ENCODE measurements at places on chromosomes 5 and 9.

- no peak for DNase-seq
These were observed 24.3 kb upstream of the PTGES start for GRCh38 chr9:129776938-129777768.

DNA sequence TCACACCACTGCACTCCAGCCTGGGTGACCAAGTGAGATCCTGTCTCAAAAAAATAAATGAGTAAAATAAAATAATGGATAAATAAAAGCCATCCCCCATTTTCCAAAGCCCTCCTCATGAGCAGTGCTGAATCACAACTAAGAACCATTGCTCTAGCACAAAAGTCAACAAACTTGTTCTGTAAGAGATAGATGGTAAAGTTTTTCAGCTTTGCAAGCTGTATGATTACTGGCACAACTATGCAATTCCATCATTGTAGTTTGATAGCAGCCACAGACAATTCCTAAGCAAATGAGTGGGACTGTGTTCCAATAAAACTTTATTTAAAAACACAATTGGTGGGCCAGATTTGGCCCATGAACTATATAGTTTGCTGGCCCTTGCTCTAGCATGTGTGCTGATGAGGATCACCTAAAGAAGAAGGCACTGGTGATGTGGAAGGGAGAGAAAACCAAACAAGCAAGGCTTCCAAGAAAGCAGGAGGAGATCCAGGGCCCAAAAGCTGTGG is 64.6 kb downstream of the NEURL1B start:
- DNase-seq, result no peak

DNA sequence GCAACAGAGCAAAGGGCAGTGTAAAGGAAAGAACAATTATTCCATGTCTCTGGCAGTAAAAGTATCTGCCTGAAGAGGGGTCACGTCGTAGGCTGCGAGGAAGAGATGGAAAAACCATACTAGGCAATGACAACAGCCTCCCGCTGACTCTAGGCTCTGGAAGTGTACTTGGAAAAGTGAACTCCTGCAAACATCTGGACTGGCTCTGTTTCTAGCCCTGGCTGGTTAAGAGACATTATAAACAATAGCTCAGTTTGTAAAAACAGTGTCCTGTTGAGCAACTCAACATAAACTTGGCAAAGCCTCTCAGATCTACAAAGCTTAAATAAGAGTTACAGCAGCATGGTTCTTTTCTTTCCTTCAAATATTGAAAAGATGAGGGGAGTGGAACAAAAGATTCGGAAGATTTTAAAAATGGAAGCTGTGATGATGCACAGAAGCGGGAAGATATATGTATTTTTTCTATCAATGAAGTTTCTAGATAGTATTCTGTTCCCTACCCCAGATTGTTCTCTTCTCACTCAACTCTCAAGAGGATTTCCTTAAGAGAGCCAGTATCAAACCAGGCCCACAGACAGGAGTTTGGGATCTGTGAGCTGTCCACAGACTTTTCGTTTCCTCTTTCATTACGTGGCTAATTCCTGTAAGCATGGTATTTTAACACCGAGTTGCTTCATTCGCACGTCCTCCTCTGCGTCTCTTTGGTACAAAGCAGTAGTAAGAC is 79.4 kb downstream of the SPTLC1 start:
- no peak for DNase-seq

DNA sequence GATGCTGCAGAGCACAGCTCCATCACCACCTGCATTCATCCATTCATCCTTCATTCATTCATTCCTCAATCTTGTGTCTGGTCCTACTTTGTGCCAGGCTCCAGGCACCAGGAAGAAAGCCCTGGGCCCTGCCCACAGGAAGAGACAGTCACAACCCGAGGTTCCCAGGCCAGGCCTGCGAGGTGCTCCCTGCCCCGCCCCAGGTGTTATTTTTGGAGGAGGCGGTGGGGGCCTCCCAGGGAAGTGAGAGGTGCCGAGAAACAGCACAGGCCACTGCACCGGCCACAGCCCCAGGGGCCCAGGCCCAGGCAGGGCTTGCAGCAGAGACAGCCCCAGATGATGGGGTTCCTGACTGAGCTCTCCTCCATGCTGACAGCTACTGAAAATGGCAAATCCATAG is 33.4 kb downstream of the VAV2 start:
- no peak for DNase-seq

GRCh38 chr5:67263656-67264408 is 67.2 kb upstream of the CD180 start:
- no peak for DNase-seq

DNA sequence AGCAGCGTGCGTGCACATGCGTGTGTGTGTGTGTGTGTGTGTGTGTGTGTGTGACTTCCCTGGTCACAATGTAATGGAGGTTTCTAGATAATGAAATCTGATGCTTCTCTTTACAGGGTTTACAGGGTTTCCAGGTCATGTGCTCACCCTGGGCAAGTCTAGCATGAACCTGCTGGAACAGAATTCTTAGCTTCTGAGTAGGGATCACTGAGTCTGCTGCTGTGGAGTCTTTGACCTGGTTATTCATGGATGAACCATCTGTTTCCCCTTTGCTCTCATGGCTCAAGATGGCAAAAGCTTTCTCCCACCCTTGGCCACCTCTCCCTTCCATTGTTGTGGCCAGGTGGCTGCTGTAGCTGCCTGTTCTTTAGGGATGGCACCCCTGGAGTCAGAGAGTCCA is 111.6 kb upstream of the SHB start:
- no peak for DNase-seq

- DNase-seq, result no peak
These were observed 83.8 kb downstream of the ANKRD31 start for GRCh38 chr5:75152860-75153259.

DNA sequence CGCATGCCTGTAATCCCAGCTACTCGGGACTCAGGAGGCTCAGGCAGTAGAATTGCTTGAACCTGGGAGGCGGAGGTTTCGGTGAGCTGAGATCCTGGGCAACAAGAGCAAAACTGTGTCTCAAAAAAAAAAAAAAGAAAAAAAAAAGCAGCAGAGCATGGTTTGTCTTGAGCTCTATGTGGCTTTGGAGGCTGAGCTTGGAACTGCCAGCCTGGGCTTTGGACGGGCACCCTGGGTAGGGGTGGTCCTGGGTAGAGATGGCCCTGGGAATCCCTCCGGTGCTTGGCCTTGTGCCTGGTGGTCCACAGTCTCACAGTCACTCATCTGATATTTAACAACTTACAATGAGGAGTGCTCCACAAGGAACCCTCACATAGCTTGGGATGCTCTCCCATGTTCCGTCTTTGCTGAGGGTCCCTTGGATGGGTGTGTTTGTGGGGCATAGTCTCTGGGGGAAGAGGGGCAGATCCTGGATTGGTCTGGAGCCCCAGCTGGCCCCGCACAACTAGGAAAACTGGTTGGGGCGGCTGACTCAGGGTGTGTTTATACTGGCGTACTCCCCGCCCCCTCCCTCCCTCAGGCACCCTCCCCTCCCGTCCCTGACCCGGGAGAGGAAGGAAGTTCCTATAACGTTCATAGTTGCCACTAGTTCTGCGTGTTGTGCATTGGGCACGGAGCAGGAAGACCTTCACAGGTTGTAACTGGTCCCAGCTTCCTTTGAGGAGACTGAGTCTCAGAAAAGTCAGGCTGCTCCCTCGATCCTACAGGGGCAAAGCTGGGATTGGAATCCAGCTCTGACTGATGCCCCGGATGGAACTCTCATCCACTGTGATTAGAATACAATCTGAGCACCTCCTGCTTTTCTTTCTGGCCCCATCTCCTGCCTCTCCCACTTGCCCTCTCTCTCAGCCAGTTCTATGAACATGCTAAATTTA is 11.2 kb downstream of the IER5L start:
- no peak for DNase-seq

- no peak for DNase-seq
These were observed 265.2 kb upstream of the RASA1 start for GRCh38 chr5:87002485-87002884.

DNA sequence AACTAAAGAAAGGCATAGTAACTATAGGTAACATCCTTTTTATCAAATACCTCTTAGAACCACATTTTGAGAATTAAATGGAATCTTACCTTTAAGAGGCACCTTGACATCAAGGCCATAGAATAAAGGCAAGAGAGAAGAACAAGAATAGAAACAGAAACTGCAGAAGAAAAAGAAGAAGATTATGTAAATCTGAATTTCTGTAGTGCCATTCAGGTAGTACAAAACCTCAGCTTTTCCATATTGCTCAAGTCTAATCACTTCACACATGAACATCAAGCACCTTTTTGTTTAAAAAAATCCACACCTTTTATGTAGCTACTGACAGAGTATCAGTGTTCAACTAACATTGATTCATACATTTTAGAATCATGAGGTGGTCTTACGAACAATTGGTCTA is 91.8 kb upstream of the DPYSL3 start:
- DNase-seq, result no peak

GRCh38 chr9:128099231-128099931 is 28.1 kb downstream of the PTGES2 start:
- DNase-seq, result no peak

GRCh38 chr9:71121275-71122021 is at the start of gene TRPM3:
TSS of gene TRPM3 (minus strand) at chr9:71121621. CDS start at chr9:71121354, 267 bp downstream.
- DNase-seq, result no peak

GRCh38 chr5:157523976-157524375 is 51.6 kb downstream of the ADAM19 start:
- no peak for DNase-seq

- no peak for DNase-seq
These were observed 1.7 kb downstream of the FKBP15 start for GRCh38 chr9:113219186-113219936.

GRCh38 chr5:15446552-15446951 is 53.4 kb upstream of the FBXL7 start:
- DNase-seq, result no peak

GRCh38 chr9:119273325-119273904 is 95.8 kb downstream of the BRINP1 start:
- DNase-seq, result no peak

GRCh38 chr5:147098233-147098790 is 136.5 kb upstream of the STK32A start:
- DNase-seq, result no peak

DNA sequence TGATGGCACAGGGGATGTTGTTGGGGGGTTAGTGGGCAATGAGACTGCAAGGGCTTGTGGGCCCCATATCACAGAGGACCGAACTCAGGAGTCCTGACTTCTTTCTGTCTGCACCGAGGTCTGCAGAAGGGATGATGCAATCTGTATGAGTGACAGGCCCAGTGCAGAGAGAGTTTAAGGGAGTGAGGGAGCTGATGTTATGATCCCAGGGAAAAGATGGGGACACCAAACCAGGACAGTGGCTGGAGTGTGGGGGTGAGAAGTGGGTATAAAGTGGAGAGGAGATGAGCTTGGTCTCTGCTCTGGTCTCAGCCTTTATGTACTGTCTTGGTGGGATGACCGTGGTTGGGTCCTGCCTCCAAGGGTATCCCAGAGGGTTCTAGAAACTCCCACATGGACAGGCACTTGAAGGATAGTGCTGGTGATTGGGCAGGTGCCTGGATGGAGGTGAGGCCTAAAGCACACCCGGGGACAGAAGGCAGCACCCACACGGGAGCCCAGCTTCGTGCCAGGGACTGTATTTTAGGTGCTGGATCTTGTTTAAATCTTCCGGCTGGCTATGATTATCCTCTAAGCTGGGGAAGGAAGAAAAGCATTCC is 21.9 kb downstream of the GSN start:
- no peak for DNase-seq

DNA sequence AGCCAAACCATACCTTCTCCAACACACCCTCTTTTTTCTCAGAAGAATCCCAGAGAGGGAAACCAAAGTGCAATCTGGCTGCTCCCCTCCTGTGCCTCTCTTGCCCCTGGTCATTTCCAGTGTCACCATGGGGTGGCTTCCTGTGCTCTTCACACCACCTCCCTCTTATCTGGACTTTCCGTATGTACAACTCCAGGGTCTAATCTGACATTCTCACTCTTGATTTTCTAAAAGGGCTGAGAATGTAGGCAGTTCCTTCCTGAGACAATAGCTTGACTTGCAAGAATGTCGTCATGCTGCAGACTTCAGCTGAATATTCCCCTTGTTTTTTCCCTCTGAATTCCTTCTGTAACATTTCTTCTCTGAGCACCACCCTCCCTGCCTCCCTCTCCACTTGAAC is 110.2 kb downstream of the FBXL7 start:
- no peak for DNase-seq

GRCh38 chr5:171714851-171715250 is 70.8 kb upstream of the SMIM23 start:
- DNase-seq, result no peak

DNA sequence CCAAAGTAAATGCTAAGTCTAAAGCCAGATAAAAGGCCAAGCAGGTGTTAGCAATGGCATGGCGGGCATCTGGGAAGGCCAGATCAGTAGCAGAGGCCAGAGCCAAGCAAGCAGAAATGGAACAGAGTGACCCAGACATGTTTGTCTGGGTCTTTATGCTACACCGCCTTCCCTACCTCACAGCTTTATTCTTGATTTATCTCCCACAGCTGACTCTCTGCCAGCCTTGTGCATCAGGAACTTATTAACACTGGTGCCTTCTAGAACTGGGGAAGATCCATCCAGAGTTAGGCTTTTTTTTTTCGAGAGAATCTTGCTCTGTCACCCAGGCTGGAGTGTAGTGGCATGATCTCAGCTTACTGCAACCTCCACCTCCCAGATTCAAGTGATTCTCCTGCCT is 112.5 kb upstream of the SLC44A1 start:
- no peak for DNase-seq

- peak; percentile 24 for DNase-seq
These were observed 4.7 kb upstream of the PPP1R26 start for GRCh38 chr9:135474915-135475314.

- DNase-seq, result no peak
These were observed 174.8 kb downstream of the SLF1 start for GRCh38 chr5:94793113-94793815.
